Adipocyte (in vitro differentiated cells): ENCODE measurements at places on chromosomes 13 and 19.

DNA sequence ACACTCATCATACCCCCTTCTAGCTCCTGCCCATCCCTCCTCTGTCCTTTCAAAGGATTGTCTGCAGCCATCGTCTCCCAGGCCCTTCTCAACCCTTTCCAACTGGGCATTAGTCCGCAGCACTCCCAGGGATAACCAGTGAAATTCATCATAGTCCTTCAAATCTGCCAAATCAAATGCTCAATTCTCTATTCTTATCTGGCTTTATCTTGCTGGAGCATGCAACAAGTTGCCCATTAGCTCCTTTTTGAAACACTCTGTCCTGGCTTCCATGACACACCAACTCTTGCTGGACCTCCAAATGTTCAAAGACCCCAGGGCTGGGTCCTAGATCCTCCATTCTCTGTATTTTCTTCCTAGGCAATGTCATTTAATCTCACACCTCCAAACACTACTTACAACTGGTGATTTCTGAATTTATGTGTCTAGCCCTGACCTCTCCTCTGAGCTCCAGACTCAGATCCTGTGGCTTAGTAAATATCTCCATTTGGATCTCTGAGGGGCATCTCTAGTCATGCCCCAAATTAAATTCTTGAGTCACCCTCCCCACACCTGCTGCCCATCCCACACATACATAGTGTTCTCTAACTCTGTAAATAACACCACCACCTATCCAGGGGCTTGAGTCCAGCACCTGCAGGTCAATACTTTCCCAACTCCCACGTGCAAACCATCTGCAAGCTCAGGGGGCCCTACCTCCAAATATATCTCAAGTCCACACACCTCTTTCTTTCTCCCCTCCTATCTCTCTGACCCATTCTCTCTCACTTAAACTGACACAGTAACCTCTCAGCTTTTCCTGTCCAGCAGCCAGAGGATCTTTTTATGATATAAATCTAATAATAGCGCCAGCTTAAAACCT lies 9.1 kb upstream of the ANKRD10 start:
- no peak for DNase-seq

GRCh38 chr13:29429286-29429900 lies 166.1 kb downstream of the SLC7A1 start:
- peak; percentile 61 for DNase-seq

- no peak for DNase-seq
These were observed 6.9 kb downstream of the FKBP8 start for GRCh38 chr19:18536475-18536874.

GRCh38 chr13:49400755-49401659 lies 42.9 kb downstream of the CAB39L start:
- DNase-seq = peak; percentile 70

- no peak for DNase-seq
These were observed 104.7 kb downstream of the UBL3 start for GRCh38 chr13:29745704-29746103.

- DNase-seq = peak; percentile 70
These were observed 19.7 kb upstream of the EDDM13 start for GRCh38 chr19:56252699-56253422.

- no peak for DNase-seq
These were observed 8.0 kb downstream of the MED26 start for GRCh38 chr19:16620018-16620417.

GRCh38 chr13:43293008-43293407 lies 269.6 kb downstream of the DNAJC15 start:
- DNase-seq = no peak

DNA sequence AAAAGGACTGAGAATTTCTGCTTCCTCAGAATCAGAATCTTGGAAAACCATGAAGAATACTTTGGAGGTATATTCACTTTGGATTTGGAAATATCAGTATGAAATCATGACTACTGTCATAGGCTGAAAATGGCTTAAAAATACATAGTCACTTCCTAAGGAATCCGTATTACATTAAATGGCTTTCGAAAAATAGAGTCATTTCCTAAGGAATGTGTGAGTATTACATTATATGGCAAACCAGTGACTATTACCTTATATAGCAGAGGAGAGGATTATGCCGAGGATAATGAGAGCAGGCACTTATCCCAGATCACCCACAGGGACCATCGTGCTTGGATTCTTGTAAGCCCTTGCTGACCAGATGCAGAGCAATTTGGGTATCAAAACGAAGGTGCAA lies 1471.8 kb downstream of the EFNB2 start:
- no peak for DNase-seq

DNA sequence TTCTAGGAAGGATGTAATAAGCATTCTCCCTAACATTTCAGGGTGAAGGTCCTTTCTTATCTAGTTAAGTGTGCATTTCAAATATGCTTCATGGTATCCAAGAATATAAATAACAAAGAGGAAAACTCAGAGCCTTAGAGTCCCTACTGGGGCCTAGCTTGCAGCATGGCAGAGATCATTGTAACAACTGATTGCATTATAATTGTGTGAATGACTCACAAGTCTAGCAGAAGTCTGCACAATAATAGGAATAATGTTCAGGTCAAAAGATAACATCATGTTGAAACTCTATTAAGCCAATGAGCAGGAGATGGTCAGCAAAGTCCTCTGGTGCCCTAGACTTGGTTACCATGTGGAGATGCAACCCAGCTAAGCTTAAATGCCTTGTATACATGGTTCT lies 3.4 kb downstream of the POSTN start:
- DNase-seq = peak; percentile 57

DNA sequence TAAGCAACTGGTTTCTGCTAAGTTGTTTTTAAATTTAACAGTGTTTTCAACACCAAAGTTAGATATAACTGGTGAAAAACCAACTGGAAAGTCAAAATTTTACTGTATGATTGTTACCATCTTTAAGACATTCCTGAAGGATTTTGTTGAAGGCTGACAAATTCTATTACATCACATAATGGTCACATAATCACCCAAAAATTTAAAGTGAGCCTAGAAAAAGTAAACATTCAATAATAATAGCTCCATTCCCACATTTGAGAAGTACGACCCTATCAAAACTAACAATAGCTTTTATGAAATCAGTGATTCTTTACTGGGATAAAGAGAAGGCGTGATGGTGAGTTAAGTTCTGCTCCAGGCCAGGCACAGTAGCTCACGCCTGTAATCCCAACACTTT lies 51.6 kb downstream of the USP12 start:
- peak; percentile 18 for DNase-seq
